ENCODE measurements at places on chromosomes 4 and X.

DNA sequence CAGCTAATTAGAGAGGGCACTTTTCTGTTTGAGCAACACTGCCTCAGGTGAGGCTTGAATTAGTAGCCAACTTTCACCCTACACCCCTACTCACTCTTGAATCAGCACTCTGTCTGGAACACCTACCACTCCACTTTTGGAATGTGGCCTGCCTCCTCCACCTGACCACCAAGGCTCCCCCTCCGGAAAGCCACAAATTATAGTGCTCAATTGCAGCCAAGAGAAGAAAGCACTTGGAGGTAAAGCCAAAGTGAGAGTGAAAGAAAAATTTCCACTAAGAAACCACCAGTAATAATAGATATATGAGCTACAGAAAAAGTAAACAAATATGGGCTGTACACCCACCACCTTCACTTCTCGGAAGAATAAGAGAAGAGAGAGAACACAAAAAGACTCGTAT, 41.1 kb downstream of the PPP3CA start:
- no peak for DNase-seq

- no peak for DNase-seq
These were observed 387.5 kb upstream of the FTHL17 start for GRCh38 chrX:31459361-31459760.

- no peak for DNase-seq
These were observed 287.2 kb upstream of the CT83 start for GRCh38 chrX:116749943-116750342.

DNA sequence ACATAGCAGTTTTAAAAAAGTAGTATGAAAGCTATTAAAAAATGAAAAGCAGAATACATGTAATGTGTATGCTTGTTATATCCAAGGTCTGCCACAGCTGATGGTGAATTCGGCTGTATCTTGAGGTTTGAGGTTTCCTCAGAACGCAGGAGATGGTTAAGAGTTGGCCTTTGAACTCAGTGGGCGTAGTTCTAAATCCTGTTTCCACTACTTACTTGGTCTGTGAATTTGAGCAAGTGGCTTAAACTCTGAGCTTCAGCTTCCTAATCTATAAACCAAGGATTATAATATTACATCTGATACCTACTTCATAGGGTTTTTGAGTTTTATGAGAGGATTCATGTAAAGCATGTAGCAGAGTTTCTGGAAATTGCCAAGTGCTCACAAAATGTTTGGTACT, 125.2 kb downstream of the STIM2 start:
- no peak for DNase-seq

DNA sequence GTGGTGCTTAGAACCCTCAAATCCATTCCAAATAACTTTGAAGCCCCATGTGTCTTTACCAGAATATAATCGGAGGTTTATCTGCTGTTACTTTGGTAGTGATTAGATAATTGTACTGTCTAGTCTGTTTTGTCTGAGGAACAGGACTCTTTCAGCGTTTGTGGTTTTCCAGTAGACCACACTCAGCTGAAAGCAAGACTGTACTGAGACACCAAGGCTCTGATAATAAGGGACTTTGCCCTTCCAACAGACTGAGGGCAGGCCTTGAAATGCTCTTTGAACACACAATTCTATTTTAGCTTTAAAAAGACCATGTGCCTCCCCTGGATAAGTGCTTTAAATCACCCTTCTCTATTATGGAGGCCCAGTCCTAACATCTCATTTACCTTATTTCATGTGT, 76.1 kb downstream of the KLHL8 start:
- no peak for DNase-seq

DNA sequence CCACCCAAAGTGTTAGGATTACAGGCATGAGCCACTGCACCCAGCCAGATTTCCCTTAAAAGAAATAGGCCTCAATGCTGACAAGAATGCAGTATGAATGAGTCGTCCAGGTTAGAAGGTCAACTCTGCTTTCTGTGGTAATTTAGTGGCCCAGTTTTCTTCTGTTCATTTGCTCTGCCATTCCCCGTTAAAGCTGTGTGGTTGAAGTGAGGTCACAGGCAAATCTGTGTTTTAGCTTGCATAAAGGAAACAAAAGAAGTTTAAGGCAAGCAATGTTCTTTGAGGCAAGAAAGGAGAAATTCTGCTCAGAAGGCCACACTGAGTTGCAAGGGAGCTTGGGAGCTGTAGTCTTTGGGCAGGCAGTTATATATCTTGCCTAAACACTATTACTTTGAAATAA, 176.8 kb downstream of the LARP7 start:
- DNase-seq = no peak

GRCh38 chrX:46713672-46714490, 45.0 kb downstream of the SLC9A7 start:
- DNase-seq = no peak

- DNase-seq = no peak
These were observed 29.1 kb upstream of the TRO start for GRCh38 chrX:54891573-54891972.

DNA sequence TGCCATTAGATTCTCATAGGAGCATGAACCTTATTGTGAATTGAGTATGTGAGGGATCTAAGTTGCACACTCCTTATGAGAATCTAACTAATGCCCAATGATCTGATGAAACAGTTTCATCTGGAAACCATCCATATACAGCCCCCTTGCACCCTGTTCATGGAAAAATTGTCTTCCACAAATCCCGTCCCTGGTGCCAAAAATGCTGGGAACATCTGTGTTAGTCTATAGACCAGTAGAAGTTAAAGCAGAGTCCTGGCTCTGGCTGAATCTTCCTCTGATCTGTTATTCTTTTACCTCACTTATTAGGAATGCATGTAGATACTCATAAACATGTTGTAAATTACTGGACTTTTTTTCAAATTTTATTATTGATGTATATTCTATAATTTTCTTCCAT, 29.2 kb downstream of the SULT1B1 start:
- no peak for DNase-seq

- DNase-seq = no peak
These were observed 14.6 kb downstream of the RAB9B start for GRCh38 chrX:103817502-103817901.

DNA sequence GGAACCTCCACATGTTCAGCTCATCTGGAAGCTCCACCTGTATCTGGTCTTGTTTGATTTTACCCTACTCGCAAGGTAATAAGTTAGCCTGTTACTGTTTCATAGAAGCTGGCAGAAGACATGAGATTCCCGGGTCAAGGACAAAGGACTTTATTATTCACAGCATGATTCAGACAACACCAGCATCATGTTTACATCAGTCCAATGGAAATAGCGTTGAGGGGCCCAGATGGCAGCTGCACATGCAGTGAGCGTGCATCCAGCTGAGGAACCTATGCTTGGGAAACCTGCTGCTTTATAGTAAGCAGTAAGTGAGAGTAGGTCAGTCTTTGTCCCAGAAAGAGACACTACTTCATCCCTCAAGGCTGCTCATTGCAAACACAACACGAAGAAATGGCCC, 19.8 kb downstream of the TSPAN5 start:
- no peak for DNase-seq

DNA sequence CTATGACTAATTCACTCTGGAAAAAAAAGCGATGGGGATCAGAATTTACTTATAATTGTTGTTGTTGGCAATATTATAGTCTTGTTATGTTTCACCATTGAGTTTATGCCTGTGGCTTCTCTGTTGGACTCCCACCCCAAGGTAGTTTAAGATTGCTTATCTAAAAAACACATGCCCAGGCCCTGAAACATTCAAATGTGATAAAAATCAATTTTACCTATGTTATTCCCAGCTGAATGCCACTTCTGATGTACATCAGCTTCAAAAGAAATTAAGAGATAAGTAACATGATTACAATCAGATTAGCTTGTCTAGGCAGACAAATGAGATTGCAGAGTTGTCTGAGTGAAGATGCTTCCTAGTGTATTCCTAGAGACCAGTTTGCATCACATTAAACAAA, 484.7 kb downstream of the PCDH7 start:
- DNase-seq = no peak

DNA sequence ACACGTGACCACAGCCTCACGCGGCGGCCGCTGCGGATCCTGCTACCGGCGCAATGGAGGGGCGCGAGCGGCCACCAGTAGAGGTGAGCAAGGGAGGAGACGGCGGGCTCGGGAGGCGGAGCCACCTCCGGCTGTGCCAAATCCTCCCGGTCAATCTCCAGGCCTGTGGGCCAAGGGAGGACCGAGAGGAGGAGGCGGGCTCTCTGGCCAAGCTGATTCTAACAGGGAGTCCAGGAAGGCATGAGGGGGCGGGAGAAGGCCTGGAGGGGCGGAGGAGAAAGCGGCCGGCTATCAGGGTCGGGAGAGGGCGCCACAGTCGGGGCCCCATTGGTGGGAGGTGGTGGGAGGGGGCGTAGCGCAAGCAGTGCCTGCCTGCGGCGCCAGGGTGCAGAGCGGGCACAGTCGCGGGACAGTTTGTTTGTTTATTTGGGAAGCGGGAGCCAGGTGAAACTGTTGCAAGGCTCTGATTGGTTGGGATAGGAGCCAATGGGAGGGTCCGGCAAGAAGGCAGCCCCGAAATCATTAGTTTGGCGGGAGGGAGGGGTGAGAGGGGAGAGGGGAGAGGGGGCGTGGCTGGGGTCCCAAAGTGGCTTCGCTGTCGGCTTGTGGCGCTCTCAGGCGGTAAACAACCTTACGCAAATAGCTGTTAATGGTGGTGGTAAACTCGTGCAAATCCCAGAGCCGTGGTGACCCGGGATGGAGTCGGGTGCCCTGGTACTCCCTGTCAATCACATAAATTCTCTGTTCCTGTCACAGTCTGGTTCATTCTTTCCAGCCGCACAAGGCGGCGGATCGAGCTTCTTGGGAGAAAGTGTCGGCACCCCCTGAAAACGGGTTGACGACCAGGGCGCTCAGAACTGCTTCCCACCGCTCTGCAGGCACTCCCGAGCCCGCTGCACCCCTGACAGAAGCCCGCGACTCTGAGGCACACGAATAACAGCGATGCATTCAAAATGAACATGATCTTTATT, at the start of gene IRS4:
Gene IRS4 (minus strand): TSS at position 55 of the 971 bp plus-strand sequence.
- no peak for DNase-seq

DNA sequence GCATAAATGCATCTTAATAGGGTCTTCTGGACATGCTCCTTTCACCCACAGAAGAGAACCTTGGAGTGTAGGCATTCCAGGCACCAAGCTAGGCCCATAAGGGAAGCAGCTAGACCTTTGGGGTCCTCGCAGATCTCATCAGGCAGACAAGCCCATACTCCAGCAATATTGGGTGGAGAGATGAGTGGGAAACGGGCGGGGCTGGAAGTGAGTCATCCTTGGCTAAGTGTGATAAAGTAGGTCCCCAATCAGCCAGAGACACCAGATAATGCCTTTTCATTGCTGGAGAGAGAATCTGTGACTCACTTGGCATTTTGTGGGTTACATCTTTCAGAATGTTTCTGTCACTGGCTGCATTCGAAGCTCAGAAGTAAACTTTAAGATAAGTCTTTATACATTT, 133.3 kb upstream of the MBNL3 start:
- DNase-seq = no peak

- no peak for DNase-seq
These were observed 50.4 kb upstream of the PRPS1 start for GRCh38 chrX:107577933-107578332.

GRCh38 chr4:184099000-184099399, 118.7 kb downstream of the ENPP6 start:
- no peak for DNase-seq

DNA sequence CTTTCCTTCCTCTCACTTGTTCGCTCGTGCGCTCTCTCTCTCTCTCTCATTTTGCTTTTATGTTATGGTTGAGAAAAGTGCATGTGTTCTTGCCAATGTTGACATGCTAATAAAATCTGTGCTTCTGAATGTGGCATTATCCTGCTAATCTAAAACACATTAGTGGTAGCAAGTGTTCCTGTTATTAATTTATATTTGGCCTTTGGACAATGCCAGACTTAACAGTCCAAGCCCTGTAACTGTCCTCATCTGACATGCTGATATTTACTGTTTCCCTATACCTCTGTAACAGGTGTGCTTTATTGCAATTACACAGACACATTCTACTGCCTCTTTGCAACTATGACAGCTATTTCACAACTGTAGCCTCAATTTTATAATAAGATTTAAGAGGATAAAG, 2.7 kb downstream of the PPARGC1A start:
- no peak for DNase-seq

GRCh38 chrX:99913611-99914010, 496.5 kb downstream of the PCDH19 start:
- DNase-seq = no peak

DNA sequence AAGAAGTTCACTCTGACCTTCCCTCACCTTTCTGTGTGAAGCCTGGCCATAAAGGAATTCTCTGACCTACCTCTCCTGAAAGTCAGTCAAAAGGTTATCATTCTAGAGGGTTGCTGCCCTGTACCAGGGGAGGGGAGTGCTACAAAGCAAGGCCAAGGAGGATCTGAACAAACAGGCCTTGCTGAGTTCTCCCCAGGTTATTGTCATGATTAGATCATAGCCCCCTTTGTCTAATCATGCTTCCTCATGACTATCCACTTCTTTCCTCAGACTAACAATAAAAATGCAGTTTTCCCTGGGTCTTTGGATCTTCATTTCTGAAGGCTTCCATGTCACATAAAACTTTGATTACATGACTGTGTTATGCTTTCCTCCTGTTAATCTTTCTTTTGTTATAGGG, 472.0 kb downstream of the IQCM start:
- no peak for DNase-seq

- no peak for DNase-seq
These were observed 201.3 kb downstream of the RBM46 start for GRCh38 chr4:154982187-154983047.

DNA sequence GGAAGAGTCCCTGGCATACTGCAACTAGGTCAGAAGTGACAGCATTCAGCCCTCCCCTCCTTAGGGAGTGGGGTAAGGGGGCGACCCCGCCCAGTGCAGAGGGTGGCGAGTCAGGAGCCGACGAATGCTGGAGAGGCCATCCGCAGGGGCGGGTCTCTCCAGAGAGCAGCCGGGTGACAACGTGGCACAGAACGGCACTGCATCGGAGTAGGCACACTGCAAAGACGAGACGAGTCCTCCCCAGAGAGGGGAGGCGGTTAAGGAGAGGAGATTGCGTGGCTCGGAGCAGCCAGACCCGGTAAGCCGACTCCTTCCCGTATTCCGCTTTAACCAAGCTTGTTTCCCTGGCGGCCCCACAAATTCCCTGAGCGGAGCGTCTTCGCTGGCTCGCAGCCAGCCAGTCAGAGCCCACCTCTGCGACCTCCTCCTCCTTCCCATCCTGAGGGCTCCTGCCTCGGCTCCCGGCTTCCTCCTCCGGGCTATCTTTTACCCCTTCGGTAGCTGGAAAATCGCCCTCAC, 54.9 kb downstream of the LINC00632 start:
- peak; percentile 4 for DNase-seq

DNA sequence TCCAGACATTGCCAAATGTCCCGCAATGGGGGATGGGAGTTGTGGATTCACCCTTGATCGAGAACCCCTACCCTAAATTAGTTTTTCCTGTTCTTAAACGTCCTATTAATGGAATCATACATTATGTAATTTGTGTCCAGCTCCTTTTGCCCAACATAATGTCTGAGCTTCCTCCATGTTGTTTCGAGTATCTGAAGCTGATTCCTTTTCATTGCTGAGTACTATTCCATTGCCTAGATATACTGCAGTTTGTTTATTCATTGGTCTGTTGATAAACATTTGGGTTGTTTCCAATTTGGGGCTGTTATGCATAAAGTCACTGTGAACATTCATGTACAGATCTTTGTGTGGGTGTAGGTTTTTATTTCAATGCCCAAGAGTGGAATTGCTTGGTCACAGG, 251.3 kb downstream of the BCOR start:
- no peak for DNase-seq

- DNase-seq = no peak
These were observed 40.0 kb downstream of the PWWP3B start for GRCh38 chrX:106208154-106208553.

GRCh38 chr4:186132577-186133242, 28.2 kb downstream of the FAM149A start:
- no peak for DNase-seq

All from GOT3 (cell line).